ENCODE measurements at places on chromosomes 4 and X.

DNA sequence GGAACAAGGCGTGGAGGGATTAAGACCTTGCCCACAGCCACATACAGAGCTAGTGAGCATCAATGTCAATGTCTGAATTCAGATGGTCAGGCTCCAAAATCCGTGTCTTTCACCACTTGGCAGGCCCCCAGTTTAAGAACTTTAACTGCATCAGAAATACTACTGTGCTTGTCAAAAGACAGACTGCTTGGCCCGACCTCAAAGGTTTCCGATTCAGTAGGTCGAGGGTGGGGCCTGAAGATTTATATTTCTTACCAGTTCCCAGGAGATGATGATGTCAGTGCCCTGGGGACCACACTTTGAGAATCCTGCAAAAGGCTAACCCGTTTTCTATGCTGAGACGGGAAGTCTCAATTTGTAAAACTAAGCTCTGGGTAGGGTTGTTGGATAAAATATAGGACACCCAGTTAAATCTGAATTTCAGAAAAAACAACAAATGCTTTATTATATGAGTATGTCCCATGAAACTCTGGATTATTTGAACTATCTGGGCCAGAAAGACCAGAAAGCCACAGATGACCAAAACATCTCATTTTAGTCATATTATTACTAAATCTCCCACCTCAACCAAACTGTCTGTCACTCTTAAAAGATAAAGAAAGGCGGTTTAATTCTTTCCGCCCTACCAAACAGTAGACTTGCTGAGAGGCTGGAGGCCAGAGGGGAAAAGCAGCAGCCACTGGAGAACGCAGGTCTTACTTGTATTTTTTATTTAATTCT lies 42.7 kb downstream of the GATB start:
- DNase-seq: no peak

- DNase-seq: no peak
Measured at GRCh38 chrX:64662876-64663275, 267.6 kb upstream of the MTMR8 start.

DNA sequence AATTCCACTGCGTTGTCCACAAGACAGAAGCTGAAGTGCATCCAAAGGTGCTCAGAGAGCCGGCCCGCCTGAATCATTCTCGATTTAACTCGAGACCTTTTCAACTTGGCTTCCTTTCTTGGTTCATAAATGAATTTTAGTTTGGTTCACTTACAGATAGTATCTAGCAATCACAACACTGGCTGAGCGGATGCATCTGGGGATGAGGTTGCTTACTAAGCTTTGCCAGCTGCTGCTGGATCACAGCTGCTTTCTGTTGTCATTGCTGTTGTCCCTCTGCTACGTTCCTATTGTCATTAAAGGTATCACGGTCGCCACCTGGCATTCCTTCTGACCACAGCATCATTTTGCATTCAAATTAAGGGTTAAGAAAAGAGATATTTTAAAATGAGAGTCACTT lies 115.5 kb downstream of the NFKB1 start:
- no peak for DNase-seq

DNA sequence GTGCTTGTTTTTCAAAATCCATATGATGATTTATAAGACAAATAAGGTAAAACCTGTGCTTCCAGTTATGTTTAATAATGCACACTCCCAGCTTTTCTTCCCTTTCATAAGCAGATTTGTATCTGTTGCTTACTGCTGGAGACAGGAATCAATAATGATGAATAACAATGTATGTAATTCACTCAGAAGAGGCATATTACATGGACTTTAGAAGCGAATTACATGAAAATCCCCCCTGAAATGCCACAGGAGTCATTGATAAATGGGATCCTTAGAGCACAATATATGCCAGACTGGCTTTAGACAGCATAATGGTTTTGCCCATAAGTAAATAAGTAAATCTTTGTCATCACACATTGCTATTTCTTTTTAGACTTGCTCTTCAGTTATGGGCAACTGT lies 892.3 kb downstream of the CCSER1 start:
- no peak for DNase-seq

DNA sequence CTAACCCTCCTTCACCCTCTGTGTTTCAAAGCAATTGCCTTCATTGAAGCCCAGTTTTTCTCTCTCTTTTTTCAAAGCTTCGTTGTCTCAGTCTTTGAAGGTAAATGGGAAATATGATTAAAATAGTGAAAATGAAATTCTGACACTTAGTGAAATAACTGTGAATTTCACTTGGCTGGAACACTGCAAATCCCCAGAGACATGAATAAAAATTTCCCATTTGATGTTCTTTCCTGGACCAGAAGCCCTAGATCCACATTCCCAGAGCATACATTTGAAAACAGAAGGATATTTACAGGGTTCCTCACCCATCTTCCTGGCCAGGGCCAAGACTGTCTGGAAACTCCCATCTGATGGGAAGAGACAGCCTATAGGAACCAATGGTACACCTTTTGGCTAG lies 45.0 kb downstream of the SLC2A9 start:
- no peak for DNase-seq

- DNase-seq: no peak
Measured at GRCh38 chr4:80678413-80678812, 342.9 kb downstream of the CFAP299 start.

Measured in thoracic aorta (tissue), 2 donors.